Memory B cell (primary cell): ENCODE measurements at places on chromosomes 11 and 22.

DNA sequence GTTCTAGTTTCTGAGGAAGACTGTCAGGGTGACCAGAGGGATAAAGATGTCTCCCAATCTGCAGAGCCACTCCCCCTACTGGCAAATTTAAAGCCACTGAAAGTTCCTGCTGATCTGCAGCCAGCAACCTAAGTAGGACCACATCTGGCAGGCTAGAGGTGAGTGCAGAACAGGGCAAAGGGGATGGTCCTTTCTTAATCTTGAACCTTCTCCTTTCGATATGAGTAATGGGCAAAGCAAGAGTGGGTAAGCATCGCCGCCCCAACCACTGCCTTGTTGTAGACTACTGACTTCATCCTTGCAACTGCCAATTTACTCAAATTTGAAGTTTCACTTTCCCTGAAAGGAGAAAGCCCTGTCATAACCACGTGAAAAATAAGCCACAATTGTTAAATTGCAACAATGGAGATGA, 30.7 kb downstream of the SCUBE2 start:
- DNase-seq: no peak

DNA sequence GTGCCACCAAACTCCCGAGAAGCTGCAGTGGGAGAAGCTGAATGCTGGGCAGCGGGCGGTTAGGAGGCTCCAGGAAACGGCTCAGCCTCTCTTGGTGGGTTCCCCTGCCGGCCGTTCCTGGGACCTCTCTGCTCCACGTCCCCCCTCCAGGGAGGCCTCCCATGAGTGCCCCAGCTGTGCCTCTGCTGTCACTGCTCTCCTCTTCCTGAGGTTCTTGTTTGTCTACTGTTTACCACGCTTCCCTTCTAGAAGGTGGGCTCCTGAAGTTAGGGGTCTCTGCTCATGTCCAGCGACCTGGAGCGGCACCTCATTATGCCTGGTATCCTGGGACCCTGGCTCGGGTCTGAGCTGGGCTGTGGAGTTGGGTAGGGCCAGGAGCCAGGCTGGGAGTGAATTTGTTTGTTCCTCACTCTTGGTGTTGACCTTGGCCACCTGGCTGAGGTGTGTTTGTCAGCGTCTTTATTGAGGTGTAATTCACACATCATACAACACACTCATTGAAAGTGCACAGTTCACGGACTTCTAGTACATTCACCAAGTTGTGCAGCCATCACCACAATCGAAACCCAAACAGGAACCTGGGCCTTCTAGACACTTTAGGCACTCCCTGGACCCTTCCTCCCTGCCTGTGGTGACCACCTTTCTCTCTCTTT, 37.8 kb upstream of the GRAMD4 start:
- DNase-seq: no peak

DNA sequence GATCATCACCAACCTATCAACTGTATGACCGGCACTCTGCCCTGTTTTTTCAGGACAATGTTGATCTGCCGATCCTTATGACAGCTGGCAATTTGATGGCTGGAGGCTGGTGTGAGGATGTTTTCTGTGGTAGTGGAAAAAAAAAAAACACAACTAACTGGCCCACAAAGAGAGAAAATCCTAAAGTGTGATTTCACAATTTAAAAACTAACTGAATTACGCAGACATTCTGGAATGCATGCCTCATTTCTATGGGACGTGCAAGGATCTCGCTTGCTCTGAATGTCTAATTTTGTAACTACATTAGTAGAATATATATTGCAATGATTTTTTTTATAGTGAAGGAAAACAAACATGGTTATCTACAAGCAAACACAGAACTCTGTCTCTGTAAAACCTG, 590.5 kb downstream of the ETS1 start:
- DNase-seq: no peak

GRCh38 chr11:75565221-75565814, 3.3 kb downstream of the SERPINH1 start:
- no peak for DNase-seq

- peak; percentile 59 for DNase-seq
Observed at GRCh38 chr11:119356349-119357031, 10.0 kb upstream of the MFRP start.

DNA sequence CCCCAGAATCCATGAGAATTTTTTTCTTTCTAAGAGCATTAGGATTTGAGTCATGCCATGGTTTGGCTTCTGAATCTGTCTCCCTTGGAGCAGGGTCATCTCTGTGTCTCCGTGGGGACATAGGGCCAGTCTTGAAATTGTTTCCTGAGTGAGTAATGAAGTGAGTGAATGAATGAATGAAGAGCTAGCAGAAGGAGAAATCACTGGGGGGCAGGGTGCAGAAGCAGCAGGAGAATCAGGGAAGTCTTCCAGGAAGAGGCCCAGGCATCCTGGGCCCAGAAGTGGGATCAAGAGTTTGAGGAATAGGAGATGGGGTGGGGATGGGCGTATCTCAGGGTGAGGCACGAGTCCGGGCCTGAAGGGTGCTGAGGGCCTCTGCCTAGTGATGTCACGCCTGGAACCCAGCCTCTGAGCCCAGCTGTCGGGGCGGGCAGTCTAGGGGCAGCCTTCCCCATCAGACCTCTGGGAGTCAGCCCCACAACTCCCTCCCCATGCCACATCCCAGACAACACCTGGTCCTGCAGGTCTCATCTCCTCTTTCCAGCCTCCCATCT, 12.5 kb upstream of the MGAT3 start:
- no peak for DNase-seq

- DNase-seq: no peak
Observed at GRCh38 chr11:59879567-59879966, 985 bp downstream of the OOSP3 start.

DNA sequence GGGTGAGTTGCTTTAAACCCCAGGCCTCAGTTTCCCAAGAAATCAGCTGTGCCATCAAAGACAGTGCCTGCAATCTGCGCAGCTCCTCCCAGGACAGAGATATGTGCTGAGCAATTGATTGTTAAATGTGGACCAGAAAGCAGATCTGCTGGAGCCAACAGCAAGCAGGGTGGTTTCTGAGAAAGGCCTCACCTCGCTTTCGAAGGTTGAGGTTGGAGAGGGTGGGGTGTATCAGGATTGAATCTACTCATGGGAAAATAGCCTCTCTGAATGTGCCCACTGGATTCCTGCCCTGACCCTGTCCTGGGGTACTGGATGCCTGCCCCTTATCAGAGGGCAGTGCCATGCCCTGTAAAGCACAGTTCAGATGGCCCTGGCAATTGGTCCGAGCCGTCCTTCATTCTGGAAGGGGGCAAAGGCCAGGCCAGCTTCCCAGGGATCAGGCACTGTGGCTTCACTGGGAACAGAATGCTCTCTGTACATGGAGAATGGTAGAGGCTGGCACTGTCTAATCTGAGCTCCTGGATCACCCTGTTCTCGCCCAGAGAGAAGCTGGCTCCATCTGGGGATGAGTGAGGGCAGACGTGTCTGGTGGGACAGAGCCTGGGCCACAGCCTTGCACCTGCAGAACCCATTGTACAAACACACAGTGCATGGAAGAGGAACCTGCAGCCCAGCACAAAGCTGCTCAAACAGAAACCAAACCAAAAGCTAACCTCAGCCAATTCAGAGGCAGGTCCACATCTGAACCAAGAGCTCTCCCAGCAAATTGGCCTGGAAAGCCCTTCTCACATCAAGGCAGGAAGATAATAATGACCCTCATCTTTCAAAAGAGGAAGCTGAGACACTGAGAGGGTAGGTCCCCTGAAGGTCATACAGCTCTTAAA, 15.2 kb downstream of the DHCR7 start:
- no peak for DNase-seq

DNA sequence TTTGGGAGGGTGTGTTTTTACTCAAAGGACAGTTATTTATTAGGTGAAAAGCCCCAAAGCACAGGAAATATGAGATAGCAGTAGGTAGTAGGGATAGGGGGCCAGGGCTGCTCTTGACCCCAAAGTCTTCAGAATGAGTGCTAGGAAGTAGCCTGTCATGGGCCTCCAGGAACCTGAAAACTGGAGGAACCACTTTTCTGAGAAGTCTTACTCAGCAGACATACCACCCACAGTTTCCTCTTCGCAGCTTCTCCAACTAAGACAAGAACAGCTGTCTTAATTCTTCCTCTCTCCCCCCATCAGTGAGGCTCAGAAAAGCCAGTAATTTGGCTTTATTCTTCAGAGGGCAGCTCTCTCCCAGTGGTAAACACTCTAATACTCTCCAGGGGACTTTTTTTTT, 84.0 kb upstream of the CTSC start:
- DNase-seq: no peak

DNA sequence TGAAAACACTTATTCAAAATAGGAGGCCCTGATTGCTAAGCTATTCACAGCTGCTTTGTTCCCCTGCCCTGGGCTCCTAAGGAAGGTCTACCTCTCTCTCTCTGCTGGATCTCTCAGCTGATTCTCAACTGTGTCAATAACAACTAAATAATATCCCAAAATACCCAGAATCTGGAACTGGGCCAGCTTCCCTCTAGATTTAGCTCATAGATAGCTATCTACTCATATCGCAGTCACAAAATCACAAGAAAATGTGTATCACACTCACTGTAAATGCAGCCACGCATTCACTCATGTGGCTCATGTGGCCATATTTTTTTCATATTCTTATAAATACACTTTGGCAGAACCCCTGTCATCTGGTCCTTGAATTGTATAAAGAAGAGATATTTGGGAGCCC, 555.1 kb downstream of the OPCML start:
- no peak for DNase-seq

DNA sequence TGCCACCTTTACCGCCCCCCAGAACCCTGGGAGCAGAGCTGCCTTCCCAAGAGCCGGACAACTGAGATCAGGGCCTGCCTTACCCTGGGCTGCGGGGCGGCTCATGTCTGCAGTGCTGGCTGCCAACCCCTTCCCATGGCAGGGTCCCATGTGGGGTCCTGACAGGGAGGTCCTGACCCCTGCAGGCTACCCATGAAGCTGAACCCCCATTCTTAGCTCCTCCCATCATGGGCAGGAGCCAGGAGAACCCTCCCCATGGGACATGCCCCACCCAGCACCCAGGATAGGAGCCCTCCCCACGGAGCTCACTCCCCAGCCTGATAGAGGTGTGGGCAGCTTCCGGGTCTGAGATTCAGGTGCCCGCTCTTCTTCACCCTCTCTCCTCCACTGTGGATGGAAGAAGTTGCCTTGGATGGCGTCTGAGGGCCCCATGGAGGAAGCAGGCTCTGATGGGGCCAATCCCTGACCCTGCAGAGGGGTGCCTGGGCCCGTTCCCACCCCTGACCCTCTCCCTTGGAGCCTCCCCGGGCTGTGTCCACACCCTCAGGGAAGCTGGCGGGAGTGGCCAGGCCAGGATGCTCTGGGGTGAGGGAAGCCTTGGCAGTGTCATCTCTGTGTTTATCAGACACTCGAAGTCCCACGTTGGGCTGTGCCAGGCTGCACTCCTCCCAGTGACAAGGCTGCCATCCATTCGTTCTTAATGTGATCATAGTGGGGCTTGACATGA, 1508.2 kb downstream of the BRD1 start:
- DNase-seq: no peak

GRCh38 chr11:58926695-58927094, 12.6 kb upstream of the GLYATL1 start:
- no peak for DNase-seq

DNA sequence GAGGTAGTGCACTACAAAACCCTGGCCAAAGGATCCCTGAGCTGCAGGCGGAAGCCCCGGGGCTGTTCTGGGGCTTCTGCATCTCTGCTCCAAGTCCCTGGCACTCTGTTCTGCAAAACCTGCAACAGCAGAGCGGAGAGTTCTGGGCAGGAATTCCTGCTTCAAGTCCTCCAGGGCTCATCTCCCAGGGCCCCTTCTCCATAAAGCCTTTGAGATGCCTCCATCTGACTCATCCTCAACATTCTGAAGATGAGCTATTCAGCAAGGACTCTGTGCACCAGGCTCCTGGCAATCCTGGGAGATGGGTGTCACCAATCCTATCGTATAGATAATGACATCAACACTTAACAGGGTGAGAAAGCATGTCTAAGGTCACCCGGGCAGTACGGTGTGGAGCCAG, 19.3 kb downstream of the SYN3 start:
- DNase-seq: no peak

- no peak for DNase-seq
Observed at GRCh38 chr22:39655831-39656230, 85.3 kb downstream of the CACNA1I start.

DNA sequence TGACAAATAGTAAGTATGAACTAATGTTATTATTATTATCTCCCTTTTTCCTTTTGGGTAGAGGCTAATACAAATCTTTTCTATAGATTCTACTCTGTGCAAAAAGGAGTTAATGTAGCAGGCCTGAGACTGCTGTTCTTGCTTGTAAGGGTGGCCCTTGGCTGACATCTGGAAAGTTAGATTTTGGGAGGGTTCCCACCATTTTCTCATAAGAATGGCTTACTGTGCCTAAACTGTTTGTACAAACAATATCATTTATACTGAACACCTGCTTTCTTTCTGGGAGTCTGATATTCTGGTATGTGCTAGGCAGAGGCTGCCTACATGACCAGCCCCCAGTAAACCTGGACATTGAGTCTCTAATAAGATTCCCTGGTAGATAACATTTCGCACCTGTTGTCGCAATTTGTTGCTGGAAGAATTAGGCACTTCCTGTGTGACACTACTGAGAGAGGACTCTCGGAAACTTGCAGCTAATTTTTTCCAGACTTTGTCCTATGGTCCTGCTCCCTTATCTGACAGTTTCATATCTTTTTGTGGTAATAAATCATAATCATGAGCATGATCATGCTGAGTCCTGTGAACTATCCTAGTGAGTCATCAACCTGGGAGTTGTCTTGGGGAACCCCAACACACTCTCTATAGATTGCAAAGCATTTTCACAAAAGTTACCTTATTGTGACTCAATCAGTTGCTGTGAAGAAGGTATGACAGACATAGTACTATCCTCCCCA, 257.7 kb upstream of the CCDC90B start:
- DNase-seq: no peak

GRCh38 chr11:15258433-15259165, 143.9 kb downstream of the INSC start:
- DNase-seq: no peak
